Breast epithelium (tissue), 4 donors: ENCODE measurements at places on chromosomes 3 and 15.
A peak's percentile ranks its signal among the peaks of the same experiment; 100 is the strongest.

GRCh38 chr15:92653836-92654539, 1.6 kb downstream of the FAM174B start:
- no peak for DNase-seq

DNA sequence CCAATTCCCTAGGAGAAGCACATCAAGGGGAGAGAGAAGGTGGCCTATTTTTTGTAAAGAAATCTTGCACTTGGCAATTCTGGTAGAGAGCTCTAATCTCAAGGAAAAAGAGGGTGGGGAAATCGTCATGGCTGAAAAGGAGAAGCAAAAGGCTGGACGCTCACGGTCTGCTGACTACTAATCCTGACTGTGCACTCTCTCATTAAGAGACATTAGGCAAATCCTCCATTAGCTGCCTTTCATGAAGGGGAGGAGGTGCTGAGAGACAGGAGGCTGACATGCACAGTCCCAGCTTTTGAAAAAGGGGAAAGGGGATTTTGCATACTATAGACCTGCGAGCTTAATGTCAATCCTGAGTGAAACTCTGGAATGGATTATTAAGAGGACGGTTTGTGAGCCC, 170.0 kb downstream of the NR2F2 start:
- DNase-seq = no peak

DNA sequence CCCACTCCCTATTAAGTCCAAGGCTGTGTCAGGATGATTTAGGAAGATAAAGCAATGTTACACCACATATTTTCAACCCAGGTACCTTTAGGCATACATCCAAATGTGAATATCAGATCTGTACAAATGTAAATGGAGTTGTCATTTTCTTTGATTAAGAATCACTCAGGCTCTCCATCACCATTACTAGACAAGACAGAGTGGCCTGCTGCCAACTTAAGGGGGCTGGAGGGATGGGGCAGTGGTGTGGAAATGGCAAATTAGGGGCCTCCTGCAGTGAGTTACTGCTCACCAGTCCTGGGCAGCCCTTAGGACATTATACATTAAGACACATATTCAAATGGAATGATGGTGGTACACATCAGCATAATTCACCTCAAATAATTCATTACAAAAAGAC, 211.0 kb downstream of the TNIK start:
- no peak for DNase-seq

GRCh38 chr15:31465083-31465955, 138.7 kb downstream of the KLF13 start:
- no peak for DNase-seq

DNA sequence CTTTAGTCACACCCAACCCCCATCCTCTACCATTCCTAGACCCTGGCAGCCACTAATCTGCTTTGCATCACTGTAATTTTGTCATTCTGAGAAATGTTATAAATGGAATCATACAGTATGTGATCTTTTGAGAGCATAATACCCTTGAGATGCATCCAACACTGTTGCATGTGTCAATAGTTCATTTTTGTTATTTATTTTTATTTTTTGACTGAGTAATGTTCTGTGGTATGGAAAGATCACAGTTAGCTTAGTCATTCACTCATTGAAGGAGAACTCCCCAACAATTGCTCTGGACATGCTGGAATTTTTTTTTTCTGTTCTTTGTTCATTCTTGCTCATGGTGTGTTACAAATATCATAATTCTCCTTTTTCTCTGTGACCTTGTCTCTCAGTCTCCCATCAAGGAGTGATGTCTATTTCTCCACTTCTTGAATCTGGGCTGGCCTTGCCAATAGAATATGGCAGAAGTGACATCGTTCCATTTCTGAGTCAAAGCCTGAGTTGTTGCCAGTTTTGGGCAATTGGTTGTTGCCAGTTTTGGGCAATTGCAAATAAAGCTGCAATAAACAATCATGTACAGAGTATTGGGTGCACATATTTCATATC, 6.8 kb upstream of the ADPGK start:
- DNase-seq = no peak

DNA sequence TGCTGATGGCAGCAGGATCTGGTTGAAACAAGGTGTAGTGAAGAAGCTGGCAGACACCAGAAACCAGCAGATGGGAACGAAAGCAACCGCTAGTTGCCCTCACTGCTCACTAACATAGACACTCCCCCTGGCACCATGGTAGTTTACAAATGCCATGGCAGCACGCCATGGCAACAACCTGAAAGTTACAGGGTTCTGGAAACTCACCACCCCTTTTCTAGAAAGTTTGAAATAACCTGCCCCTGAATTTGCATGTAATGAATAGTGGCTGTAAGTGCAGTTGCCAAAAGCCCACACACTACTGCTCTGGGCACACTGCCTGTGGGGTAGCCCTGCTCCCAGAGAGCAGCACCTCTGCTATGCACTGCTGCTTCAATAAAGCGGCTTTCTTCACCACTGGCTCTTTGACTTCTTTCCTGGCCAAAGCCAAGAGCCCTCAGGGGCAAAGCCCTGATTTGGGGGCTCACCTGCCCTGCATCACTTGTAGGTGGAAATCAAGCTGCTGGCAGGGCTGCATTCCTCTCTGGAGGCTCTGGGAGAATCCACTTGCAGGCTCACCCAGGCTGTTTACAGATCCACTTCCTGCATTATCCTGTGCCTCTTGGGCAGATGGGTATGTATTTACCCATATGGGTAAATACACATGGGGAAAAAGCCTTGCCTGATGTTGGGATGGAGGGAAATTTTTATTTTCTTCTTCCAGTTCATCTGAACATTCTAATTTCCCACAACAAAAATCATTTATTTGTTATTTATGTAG, 2.0 kb upstream of the GP9 start:
- peak; percentile 53 for DNase-seq

DNA sequence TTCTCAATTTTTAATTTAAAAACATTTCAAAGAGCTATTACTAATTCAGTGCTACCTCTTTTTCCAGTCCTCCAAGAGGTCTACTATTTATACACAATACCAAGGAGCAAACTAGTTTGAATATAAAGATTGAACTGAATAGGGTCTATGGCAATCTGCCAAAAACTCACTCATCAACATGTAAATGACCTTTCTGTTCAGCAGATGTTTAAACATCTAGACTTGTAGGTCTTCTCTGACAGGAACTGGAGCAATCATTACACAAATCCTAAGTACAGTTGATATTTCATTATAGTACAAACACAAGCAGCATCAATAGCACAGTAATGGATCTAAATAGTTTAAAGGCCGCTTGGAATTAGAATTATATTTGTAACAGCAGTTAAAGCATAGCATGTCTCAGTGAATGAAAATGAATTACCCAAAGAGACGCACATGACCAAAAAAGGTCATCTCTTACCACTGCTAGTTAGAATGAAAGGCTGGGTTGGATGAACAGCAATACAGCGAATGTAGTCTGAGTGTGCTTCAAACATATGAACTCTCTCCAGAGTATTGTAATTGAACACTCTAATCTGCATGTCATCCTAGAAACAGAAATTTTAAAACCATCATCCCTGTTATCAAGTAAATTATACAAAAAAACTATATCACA, 10.7 kb downstream of the COPB2 start:
- DNase-seq = no peak

DNA sequence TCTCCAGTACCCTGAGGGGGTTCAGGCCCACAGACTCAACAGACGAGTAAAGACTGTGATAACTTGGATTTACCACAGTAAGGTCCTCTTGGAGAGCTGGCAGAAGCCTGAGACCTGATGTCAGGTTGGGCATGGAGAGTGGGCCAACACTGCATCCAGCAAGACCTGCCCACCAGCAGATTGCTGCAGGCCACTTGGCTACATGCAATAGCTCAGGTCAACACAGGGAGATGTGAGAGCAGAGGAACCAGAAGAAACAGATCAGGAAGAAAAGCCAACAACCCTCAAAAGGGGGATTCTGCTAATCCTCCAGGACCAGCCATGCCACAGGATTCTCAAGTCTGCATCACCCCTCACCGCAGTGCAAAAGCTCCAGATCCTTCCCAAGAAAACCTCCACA, 1.7 kb upstream of the IP6K1 start:
- no peak for DNase-seq

GRCh38 chr15:93202405-93202804, 113.4 kb upstream of the RGMA start:
- DNase-seq = no peak

GRCh38 chr15:74829486-74829885, 3.1 kb downstream of the CPLX3 start:
- DNase-seq = no peak

DNA sequence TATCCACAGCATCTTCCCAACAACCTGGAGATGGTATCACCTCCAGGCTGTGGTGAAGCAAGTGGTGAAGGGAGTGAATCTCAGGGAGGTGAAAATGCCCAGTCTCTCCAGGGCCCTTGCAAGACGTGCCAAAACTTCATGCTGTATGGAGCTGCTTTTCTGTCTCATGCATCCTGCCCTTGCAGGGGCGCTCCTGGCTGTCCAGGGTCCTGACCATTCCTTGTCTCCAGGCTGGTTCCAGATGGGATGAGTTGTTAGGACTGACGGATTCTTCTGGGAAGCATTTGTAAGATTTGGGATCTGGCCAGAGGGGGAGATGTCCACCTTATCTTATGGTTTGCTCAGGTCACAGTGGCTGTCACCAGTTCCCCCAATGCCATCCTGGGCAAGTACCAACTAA, 15.8 kb downstream of the TGM4 start:
- no peak for DNase-seq

DNA sequence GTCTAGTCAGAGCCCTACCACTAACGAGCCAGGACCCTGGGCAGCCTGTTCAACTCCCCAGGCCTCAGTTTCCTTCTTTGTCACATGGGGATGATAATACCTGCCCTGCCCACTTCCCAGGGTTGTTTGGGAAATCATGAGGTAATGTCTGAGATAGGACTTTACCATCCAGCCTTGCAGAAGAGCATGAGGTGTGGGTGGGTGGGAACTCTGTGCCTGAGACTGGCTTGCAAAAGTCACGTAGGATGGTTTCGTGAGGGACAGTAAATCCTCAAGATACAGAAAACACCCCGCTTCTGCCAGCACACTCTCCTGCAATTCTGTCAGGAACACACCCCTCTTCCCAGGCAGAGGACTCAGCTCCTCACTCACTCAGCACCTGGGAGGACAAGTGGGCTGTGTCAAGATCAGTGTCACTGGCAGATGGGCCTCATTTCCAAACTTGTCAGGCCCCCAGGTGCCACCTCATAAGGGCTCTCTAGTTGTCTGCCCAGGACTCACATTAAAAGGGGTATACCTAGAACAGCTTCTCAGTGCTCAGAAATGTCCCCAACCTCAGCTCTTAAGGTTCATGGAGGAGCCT, 58.4 kb downstream of the DAPK2 start:
- no peak for DNase-seq

GRCh38 chr3:126567696-126568438, 9.1 kb upstream of the C3orf22 start:
- no peak for DNase-seq

GRCh38 chr3:14519406-14519805, 20.7 kb downstream of the GRIP2 start:
- no peak for DNase-seq

GRCh38 chr3:190666821-190667220, 152.9 kb downstream of the IL1RAP start:
- DNase-seq = no peak

- no peak for DNase-seq
Measured at GRCh38 chr15:96896766-96897165, 566.3 kb downstream of the NR2F2 start.

GRCh38 chr15:73926219-73927002, at the start of gene LOXL1:
LOXL1 (plus strand) TSS chr15:73926462; CDS start chr15:73926784, 322 bp downstream.
- DNase-seq = peak; percentile 57

DNA sequence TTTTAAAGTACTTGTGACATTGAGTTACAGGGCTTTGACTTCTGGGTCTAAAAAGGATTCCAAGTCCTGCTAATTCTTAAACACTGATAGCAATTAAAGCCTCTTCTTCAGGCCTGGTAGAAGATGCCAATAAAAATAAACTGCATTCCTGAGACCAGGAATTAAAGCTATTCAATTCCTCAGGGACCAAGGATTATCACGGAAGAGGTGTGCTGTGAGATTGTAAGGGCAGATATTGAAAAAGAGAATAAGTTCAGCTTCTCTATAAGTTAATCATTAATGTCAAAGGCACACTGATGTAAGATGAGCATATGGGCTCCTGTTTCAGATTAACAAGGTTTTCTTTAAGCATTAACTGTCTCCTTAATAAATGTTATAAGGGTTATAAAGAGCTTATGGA, 611.3 kb downstream of the SI start:
- no peak for DNase-seq

- DNase-seq = peak; percentile 31
Measured at GRCh38 chr3:28860307-28860706, 420.6 kb upstream of the RBMS3 start.

- no peak for DNase-seq
Measured at GRCh38 chr15:88275804-88276203, 19.3 kb upstream of the NTRK3 start.

GRCh38 chr3:65886391-65886790, 152.3 kb downstream of the MAGI1 start:
- DNase-seq = no peak

DNA sequence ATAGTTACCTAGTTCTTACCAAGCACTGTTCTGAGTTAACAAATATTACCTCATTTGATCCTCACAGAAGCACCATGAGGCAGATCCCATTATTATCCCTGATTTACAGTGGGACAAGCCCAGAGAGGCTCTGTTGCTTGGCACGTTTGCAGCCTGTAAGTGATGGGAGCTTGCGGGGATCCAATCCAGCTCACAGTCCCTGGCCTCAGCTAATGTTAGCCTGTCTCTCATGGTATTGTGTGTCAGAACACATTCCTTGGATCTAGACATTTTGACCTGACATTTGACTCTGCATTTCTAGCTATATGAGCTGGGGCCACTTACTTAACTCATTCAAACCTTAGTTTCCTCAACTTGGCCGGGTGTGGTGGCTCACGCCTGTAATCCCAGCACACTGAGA, 246.9 kb upstream of the LRTM1 start:
- no peak for DNase-seq

GRCh38 chr15:72892986-72893385, 109.4 kb upstream of the ADPGK start:
- DNase-seq = no peak

DNA sequence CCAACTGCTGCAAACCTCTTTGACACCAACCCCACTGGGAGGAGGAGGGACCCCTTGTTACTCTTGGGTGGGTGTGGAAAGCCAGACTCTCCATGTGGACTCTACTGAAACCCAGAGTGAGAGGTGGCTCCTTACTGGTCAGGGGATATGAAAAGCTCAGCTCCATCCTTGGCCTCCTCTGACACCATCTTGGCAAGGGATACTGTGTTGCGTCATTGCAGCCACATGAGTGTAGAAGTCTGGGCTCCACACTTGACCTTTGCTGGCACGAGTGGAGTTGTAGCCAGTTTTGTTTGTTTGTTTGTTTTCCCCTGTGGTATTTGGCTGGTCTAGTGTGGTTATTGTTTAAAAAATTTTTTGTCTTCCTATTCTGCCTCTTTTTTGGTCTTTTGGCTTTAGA, 289.1 kb downstream of the GAP43 start:
- DNase-seq = no peak
